NCI-H510A treated with DMSO at 0.1 percent for 48 hours (cell line): ENCODE measurements at places on chromosomes 5 and 9.

- no peak for DNase-seq
Measured at GRCh38 chr9:130490981-130491380, 46.2 kb downstream of the ASS1 start.

- DNase-seq, result no peak
Measured at GRCh38 chr5:76788362-76788761, 30.5 kb upstream of the F2RL1 start.

DNA sequence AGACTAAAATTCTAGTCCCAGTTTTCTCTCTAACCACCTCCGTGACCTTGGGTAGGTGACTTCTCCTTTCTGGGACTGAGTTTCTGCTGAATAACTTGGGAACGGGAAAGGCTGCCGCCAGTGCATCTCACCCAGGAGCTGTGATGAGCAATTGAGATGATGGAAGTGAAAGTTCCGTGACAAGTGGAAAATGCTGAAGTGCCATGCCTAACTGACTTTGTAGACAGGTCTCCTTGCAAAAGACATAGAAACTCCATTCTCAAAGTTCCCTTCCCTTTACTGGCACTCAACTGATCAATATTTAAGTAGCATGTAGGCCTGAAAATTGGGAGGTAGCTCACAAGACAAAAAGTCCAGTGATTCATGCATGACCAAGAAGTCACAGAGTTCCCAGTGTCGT lies 6.3 kb upstream of the ADAM19 start:
- no peak for DNase-seq

DNA sequence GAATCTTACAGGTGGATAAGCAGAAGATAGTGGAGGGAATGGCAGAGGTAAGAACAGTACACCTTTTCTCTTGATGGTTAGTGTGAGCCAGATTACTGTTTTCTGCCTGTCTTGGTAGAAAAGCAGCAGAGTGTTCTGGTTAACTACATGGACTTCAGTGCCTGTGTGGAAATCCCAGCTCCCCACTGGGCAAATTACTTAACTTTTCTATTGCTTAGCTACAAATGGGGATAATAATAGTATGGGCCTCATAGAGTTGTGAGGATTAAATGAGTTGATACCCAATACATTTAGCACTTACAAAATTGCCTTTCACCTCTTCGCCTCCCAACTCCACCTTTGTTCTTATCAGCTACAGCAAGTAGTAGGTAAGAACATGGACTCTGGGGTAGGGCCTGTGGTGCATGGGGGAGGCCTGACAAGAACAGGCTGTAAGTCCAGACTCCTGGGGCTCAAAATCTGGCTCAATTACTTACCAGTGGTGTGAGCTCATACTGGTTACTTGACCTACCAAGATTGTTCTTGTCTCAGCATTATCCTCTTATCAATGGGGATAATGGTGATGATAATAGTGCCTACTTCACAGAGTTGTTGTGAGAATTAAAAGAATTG lies 125.1 kb downstream of the LIFR start:
- DNase-seq, result no peak

- no peak for DNase-seq
Measured at GRCh38 chr9:101132801-101133200, 104.3 kb downstream of the PLPPR1 start.

DNA sequence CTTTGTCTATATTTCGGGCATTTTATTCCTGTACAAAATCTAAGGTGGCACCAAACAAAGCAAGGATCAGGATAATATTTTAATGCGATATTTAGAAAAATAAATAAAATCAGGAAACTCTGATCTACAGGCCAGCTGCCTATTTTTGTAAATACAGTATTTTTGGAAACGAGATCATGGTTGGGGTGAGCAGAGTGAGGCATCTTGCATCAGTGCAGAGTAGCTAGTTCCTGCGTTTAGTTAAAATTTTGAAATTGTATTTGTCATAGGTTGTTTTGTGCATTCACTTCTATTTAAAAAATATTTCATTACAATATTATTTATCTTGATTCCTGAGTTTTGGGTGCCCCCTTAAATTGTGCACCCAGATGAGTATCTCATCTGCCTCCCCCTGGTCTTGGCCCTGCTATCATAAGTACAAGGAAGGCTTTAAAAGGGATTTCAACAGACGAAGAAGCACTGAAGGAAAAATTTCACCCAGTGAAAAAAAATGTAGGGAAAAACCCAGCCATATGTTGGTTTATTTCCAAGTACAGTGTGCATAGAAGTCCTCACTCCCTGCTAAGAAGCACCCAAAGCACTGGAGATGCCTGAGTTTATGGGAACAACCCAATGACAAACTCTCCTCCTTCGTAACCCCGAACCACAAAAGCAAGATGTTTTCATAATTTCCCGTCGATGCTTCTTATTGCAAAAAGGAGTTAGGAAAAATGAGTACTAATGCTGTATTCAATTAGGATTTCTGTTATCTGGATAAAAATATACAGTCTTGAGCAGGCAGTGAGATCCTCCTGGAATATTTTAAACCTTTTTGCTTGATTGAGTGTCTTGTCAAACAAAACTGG lies 304.7 kb upstream of the CLINT1 start:
- no peak for DNase-seq

GRCh38 chr5:3010953-3011763 lies 259.7 kb upstream of the IRX2 start:
- no peak for DNase-seq

GRCh38 chr9:133149130-133150015 lies 14.3 kb downstream of the GBGT1 start:
- DNase-seq, result peak; percentile 94

DNA sequence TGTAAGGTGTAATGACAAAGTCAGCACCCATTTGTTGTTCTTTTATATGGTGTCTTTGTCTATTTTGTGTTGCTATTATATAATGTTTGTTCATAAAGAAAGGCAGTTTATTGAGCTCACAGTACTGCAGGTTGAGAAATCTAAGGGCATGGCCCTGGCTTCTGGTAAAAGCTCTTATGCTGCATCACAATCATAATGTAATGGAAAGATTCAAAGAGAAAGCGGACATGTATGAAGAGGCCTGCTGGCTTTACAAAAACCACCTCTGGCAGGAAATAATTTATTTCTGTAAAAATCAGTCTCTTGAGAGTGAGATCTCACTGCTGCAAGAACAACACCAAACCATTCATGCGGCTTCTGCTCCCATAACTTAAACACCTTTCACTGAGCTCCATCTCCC lies 746.7 kb upstream of the FAM174A start:
- no peak for DNase-seq

GRCh38 chr9:128385496-128386460 lies 14.6 kb downstream of the URM1 start:
- no peak for DNase-seq

DNA sequence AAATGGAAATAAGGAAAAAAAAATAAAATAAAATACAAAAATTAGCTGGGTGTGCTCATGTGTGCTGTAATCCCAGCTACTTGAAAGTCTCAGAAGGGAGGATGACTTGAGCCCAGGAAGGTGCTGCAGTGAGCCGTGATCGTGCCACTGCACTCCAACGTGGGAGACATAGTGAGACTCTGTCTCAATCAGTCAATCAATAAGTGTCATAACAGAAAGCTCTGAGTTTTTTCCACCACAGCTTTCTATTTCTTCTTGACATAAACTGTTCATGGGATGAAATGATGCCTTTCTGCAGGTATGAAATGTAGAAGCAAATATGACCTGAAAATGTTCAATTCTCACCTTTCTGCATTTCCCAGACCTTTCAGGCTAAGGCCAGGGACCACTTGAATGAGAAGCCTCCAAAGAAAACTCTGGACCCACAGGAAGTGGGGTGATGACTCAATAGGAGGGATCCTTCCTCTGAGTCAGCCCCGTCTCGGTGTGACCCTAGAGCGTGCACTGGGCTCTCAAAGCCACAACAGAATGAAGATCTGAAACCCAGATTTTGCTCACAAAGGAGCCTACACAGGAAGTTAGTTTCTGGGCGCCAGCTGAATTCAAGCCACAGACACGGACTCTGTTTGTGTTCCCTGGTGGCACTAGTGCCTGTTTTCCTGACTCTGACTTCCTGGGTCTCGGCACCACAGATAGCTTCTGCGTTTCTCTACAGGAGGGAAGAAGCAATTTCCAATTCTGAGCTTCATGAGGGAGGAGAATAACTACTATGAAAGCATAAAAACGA lies 62.0 kb downstream of the ANKH start:
- DNase-seq, result no peak

DNA sequence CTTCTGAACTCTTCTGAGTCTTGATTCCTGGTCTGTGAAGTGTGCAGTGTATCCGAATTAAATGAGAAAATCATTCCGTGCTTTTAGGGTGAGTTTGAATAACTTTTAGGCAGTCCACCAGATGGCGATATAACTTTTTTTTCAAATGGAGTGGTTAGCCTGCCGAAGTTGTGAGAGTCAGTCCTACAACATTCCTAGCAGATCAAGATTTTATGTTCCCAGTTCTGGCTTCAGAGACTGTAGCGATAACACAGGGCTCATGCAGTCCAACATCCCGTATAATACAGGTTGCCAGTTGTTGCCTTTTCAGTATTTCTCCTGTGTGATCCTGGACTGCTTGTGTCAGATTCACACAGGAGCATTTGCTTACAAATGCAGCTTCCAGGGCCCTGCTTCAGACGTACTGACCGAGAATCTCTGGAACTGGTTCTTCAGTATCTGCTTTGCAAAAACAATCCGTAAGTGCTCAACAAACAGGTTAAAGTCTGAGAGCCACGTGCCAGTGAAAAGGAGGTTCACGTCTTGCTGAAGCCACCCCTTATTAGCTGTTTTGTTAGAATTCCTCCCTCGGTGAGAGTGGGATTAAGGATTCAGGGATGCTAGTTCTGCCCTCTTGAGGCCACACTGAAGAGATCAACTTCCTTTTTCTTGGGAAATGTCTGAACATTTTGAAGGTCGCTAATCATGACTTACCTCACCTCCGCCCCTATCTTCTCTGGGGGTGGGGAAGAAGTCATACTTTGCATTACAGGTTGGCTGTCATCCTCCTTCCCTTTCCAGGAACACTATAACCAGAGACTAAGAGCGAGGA lies 22.8 kb downstream of the SMIM3 start:
- peak; percentile 65 for DNase-seq

DNA sequence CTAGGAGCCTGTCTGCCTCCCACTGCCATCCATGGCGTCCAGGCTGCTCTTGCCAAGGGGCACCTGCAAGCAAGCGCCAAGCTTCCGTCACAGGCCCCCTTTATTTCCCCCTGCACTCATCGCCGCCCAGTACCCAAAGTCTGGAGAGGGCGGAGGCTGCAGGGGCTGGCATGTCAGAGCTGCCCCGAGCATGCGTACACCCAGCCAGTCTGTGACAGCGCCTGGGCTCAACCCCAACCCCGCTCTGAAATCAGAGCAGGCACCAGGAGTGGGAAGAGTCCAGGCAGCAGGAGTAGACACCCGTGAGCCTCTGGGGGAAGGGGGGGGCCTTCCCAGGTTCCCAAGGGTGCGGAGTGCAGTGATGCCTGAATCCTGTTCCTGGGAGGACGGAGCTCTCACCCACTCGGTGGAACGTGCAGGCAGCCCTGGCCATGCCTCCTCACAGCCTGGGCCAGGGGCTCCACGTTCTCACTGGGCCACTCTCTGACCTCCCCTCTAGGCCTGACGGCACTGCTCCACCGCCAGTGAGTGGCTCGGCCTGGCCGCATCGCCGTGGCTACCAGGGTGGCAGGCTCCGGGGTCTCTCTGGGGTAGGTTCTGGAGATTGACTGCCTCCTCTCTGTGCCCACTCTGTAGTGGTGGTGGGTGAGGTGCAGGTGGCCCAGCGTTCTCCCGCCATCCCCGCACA lies 469.0 kb downstream of the CDH9 start:
- DNase-seq, result no peak

DNA sequence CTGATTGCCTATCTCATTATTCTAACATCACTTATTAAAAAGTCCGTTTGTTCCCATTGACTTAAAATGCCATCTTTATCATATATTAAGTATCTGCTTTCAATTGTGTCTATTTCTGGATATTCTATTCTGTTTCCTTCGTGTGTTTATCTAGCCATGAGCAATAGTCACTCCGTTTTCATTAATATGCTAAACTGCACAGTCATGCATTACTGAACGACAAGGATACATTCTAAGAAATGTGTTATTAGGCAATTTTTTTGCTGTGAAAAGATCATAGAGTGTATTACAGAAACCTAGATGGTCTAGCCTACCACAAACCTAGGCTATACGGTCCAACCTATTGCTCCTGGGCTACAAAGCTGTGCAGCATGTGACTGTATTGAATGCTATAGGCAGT lies 482.9 kb downstream of the IRX1 start:
- no peak for DNase-seq
